ENCODE measurements at places on chromosomes 6 and 20. TPM values are rescaled to one million over a fixed set of nuclear protein-coding genes. Genes with fewer than 3 reads are reported as not detected.

DNA sequence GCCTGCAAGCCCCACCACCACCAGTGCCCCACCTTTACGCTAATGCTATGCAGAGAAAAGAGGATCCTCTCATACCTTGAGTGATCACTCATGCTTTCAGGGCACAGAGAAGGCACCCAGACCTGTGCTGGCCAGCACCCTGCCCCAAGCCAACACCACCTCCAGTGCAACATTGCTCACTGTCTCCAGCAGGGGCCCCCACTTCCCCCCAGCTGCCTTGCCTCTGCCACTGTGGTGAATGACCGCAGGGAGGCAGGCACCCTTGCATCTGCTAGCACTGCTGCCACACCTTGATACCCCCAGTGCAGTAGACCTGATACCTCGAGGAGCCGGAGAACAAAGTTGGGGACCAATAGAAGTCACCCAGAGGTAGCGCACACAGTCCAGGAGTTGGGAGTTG is 139.2 kb upstream of the PLN start:
- no peak overlapping the region for H3K27ac ChIP-seq
- H3K27me3 ChIP-seq: no peaks in the 10 kb centered on the region

DNA sequence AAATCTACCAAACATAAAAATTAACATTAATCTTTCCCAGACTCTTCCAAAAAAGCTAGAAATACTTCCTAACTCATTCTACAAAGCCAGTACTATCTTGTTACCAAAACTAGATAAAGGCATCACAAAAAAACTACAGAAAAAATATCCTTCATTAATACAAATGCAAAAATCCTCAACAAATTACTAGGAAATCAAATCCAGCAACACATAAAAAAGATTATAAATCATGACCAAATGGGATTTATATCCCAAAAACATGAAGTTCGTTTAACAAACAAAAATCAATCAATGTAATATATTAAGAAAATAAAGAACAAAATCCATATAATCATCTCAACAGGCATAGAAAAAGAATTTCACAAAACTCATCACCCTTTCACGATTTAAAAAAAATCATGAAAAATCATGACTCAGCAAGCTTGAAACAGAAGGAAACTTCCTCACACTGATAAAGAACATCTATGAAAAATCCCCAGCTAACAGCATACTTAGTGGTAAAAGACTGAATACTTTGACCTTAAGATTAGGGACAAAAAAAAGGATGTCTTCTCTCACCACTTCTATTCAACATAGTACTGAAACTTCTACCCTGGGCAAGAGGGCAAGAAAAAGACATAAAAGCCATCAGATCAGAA is 43.2 kb downstream of the RANBP9 start:
- H3K4me1 ChIP-seq: peaks cover 62% of the 10 kb centered on the region
- peak overlapping the region; percentile 70 for H3K27ac ChIP-seq
- no peak for DNase-seq
- H3K4me3 ChIP-seq: peak overlapping the region; percentile 66

- peaks cover 7% of the 10 kb centered on the region for H3K4me1 ChIP-seq
- peaks cover 4% of the 10 kb centered on the region for H3K36me3 ChIP-seq
- H3K27me3 ChIP-seq: no peaks in the 10 kb centered on the region
- H3K27ac ChIP-seq: peak overlapping the region; percentile 46
Measured at GRCh38 chr6:127347178-127347577, 3.8 kb upstream of the ECHDC1 start.

DNA sequence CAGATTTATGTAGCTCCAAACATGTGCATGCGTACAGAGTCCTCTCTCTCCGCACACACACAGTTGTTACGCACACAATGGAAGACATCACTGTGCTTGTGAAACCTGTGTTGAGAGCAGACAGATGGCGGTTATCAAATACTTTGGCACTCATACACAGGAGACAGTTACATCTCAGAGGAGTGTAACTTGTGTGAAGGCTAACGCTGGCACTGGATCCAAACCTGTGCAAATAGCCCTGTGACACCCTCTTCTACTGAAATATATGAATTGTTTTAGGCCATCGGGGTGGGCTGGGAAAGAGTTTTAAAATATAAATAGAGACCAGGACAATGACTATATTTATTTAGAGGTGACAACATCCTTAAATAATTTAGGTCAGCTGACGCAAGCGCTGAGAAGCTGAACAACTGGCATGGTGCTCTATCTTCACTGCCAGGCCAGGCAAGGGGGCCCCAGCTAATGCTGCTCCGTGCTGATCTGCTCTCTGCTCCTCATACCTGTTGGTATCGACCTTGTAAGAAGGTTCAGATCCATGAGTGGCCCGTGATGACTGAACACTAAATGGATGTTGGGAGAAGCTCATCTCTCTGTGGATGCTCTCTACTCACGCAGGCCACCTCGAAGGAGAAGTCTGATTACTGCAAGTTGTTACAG is 69.4 kb downstream of the FOXC1 start:
- no peak for DNase-seq
- no peaks in the 10 kb centered on the region for H3K36me3 ChIP-seq
- H3K27ac ChIP-seq: no peak overlapping the region
- no peaks in the 10 kb centered on the region for H3K4me1 ChIP-seq
- H3K27me3 ChIP-seq: no peaks in the 10 kb centered on the region
- H3K4me3 ChIP-seq: no peak overlapping the region

The FAM209A gene
- 4.7 TPM for total RNA-seq

DNA sequence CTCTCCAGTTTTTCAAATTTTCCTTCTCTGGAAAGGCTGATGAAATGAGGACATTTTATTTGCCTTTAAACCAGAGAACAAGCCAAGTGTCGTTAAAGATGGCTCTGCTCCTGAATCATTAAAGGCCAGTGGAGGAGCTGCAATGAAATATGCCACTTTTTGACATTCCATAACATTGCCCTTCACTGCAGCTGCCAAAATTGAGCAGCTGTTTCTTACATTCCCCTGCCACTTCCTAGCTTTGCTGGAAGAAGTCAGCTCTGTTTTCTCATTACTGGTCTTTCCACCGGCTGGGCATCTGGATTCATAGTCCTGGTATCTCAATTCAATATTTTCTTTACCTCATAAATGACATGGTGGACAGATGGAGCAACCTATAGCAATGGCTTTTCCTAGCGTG is 45.5 kb upstream of the NRN1 start:
- no peaks in the 10 kb centered on the region for H3K4me1 ChIP-seq
- peaks cover 34% of the 10 kb centered on the region for H3K27me3 ChIP-seq
- no peak for DNase-seq

- no peaks in the 10 kb centered on the region for H3K36me3 ChIP-seq
- DNase-seq: no peak
- no peaks in the 10 kb centered on the region for H3K4me1 ChIP-seq
- no peaks in the 10 kb centered on the region for H3K27me3 ChIP-seq
Measured at GRCh38 chr6:151121900-151122299, 117.9 kb upstream of the AKAP12 start.

DNA sequence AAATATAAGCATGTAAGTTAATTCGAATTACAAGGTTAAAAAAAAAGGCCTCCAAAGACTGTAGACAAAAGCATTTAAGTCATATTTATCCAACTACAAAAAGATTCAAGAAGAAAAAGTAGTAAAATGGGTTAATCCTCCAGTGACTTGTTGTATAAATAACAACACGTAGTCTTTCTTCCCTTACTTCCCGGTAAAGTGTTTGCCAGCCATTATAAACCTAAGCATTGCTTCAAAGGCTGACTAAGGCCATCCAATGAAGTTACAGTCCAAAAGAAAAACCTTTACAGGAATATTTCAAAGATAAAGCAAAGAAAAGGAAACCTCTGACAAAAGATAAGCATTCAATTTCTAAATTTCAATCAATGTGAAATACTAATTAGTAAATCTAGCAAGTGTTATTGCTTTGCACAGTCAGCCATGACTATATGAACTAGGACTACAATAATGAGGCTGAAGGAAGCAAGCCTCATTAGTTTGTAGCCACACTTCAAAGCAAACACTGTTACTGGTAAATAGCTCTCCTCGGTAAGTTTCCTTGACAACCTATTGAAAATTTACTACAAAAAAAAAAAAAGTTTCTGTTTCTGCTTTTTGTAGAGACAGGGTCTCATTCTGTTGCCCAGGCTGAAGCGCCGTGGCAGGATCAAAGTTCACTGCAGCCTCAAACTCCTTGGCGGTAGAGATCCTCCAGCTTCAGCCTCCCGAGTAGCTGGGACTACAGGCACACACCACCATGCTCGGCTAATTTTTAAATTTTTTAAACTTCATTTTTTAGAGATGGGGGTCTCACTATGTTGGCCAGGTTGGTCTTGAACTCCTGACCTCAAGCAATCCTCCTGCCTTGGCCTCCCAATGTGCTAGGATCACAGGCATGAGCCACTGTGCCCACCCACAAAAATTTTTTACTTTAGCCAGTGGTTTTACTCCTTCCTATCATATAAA is 46.0 kb downstream of the NUDT3 start:
- no peaks in the 10 kb centered on the region for H3K27me3 ChIP-seq
- peaks cover 15% of the 10 kb centered on the region for H3K4me1 ChIP-seq
- DNase-seq: no peak
- H3K4me3 ChIP-seq: no peak overlapping the region
- H3K27ac ChIP-seq: no peak overlapping the region

The ZNF165 gene
- 0.48 TPM for total RNA-seq

The C20orf141 gene
- total RNA-seq: not detected

GRCh38 chr6:158048589-158048988 is 66.9 kb downstream of the SYNJ2 start:
- H3K36me3 ChIP-seq: peaks cover 11% of the 10 kb centered on the region
- no peaks in the 10 kb centered on the region for H3K27me3 ChIP-seq
- DNase-seq: no peak
- no peak overlapping the region for H3K27ac ChIP-seq

The KCNK16 gene
- total RNA-seq: not detected

- H3K36me3 ChIP-seq: peaks cover 35% of the 10 kb centered on the region
- H3K27me3 ChIP-seq: no peaks in the 10 kb centered on the region
- H3K4me3 ChIP-seq: peak overlapping the region; percentile 76
- peak overlapping the region; percentile 97 for H3K27ac ChIP-seq
- DNase-seq: peak; percentile 75
- peaks cover 98% of the 10 kb centered on the region for H3K4me1 ChIP-seq
Measured at GRCh38 chr20:51480507-51481270, 61.8 kb downstream of the NFATC2 start.

DNA sequence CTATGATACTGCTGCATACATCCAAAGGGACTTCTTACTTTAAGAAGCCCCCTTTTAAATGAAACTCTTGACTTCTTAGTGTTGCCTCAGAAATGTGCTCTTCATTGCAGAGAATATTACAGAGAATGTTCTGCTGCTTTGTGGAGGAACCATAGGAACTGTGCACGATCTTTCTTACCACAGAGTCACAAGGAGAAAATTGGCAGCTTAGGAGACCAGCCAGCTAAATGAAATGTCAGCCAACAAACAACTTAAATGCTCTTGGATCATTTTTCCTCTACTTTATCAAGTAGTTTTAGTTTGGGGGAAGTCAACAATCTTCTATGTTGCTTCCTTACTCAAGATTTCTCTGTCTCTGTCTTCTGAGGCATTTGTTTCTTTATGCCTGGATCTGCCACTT is 125.9 kb upstream of the MLIP start:
- H3K4me1 ChIP-seq: no peaks in the 10 kb centered on the region
- no peak for DNase-seq
- H3K27ac ChIP-seq: no peak overlapping the region
- peaks cover 5% of the 10 kb centered on the region for H3K27me3 ChIP-seq
- no peaks in the 10 kb centered on the region for H3K36me3 ChIP-seq

The NKX2-2 gene
- total RNA-seq: not detected

GRCh38 chr6:76014626-76015530 is 57.6 kb downstream of the IMPG1 start:
- no peak for DNase-seq
- no peaks in the 10 kb centered on the region for H3K36me3 ChIP-seq
- H3K27me3 ChIP-seq: no peaks in the 10 kb centered on the region
- no peak overlapping the region for H3K4me3 ChIP-seq
- no peaks in the 10 kb centered on the region for H3K4me1 ChIP-seq
- no peak overlapping the region for H3K27ac ChIP-seq
